ENCODE measurements at places on chromosomes 1 and 21.
A peak's percentile ranks its signal among the peaks of the same experiment; 100 is the strongest.

GRCh38 chr1:14160781-14161180, 437.7 kb upstream of the KAZN start:
- DNase-seq = peak; percentile 23

GRCh38 chr1:119816407-119816806, 5.1 kb upstream of the REG4 start:
- peak; percentile 13 for DNase-seq

- DNase-seq = no peak
These were observed 4.2 kb downstream of the TFAP2E start for GRCh38 chr1:35577071-35577998.

DNA sequence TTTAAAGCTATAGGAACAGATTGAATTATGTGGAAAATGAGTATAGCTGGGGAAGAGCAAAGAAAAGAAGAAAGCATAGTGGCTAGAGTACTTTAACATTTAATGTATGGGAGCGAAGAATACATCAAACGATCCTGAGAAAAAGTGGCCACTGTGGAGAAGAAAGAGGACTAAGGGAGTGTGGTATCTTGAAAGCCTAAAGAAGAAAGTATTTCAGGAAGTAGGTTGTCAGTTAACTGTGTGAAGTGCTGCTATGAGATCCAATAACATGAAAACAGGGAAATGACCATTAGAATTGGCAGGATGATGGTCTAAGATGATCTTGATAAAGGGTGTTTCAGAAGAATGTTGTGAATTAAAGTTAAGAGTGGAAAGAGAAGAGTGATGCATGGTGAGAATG, 219.6 kb upstream of the BEND5 start:
- no peak for DNase-seq

DNA sequence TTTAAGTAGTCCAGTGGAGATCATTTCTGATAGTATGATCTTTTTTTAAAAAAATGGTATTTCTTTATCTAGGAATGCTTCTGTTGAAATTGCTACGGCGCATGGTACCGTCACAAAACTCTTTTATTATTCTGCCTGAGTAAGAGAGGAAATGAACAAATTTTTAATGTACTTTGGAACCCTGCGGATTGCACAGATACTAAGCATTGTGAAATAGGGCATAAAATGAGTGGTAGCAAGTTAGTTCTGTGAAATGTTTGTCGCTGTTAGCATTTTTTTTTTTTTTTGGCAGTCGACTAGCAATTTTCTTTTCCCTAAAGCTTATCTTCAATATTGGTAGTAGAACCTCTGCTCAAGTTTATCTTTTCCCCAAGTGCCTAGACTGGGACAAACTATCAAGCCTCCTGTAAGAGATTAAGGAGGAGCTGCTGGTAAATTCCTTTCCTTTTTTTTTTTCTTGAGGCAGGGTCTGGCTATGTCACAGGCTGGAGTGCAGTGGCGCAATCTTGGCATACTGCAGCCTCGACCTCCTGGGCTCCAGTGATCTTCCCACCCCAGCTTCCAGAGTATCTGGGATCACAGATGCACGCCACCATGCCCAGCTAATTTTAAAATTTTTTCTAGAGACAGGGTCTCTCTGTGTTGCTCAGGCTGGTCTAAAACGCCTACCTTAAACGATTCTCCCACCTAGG, 2.2 kb downstream of the ITSN1 start:
- no peak for DNase-seq

DNA sequence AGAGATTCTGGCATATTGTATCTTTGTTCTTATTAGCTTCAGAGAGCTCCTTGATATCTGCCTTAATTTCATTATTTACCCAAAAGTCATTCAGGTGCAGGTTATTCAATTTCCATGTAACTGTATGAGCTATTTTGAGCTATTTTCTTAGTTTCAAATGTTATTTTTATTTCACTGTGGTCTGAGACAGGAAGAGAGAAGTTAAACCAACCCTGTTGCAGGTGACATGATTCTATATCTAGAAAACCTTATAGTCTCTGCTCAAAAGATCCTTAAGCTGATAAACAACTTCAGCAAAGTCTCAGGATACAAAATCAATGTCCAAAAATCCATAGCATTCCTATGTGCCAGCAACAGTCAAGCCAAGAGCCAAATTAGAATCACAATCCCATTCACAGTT, 1644.0 kb upstream of the B3GALT2 start:
- no peak for DNase-seq

DNA sequence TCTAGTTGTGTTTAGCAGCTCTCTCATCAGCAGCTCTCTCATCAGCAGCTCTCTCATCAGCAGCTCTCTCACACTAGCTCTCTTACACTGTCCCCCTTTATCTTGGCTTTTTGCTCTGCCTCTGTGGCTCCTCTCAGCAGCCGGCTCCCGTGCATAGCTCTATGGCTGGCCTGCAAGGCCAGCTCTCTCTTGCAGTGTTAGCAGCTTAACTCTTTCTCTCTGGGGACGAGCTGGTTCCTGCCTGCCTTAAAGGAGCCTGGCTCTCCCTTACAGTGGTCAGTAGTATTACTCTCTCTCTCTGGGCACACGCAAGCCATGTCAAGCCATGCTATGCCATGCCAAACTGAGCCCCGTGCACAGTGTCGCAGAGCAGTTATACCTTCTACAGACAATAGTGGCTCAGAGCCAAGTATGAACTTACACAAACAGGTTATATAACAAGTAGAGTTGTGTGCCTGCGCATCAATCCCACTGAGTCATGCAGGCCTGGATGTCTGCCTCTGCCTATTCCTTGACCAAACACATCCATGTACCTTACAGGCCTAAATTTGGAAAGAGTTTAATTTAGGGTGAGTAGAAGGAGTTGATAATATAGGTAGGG, 295.9 kb downstream of the TPR start:
- DNase-seq = peak; percentile 54

GRCh38 chr1:225406976-225407725, 20.7 kb downstream of the LBR start:
- DNase-seq = no peak

DNA sequence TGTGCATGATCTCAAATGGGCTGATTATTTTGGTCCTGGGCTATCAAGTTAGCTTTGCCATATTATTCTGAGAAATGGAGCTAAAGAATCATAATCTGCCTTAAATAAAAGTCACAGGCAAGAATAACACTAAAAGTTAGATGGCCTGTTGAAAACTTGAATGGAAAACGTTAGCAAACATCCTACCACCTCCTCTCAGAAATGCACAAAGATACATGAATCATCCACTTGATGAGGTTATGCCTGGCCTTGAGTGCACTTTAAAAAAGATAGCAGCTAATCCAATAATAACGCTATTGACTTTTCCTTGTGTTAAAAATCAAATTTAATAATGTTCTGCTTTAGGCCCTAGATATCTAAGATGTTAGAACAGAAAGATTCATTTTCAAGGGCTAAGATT, 108.0 kb downstream of the KCNJ6 start:
- DNase-seq = no peak

- DNase-seq = no peak
These were observed 5.4 kb upstream of the SLC35D1 start for GRCh38 chr1:67059346-67059745.

DNA sequence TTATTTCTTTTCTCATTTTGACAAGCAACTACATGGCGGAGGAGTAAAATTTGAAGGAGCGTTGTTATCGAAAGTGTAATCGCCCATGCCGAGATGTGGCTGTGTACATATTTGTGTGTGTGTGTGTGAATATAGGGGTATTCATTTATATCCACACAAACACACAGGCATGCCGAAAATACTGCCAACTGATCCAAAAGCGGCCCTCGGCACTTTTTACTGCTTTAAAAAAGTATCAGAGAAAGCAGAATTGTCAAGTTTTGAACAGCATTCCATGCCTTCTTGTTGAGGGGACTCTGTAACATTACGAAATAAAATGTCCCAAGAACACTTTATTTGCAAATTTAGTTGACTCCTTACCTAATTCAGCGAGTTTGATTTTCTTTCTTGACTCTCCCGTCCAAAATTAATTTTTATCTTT, 1.1 kb downstream of the PBX1 start:
- DNase-seq = peak; percentile 57

- peak; percentile 94 for DNase-seq
These were observed 14.6 kb downstream of the RIPK4 start for GRCh38 chr21:41752231-41752681.

DNA sequence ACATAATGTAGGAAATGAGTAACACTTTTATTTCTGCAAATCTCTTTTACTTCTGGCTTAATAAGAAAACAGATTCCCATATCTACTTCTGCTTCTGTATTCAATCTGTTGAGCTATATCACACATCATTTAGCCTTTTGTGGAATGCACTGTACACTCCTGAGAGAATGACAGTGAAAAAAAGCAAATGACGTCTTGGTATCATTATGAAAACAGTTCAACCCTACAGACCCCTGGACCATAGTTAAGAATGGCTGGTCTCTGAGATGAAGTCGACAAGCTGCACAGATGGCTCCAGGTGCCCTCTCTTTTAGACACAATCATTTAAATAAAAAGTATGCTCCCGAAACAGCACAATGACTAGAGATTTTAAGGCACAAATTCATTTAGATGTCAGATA, 247.0 kb downstream of the RERE start:
- DNase-seq = no peak

DNA sequence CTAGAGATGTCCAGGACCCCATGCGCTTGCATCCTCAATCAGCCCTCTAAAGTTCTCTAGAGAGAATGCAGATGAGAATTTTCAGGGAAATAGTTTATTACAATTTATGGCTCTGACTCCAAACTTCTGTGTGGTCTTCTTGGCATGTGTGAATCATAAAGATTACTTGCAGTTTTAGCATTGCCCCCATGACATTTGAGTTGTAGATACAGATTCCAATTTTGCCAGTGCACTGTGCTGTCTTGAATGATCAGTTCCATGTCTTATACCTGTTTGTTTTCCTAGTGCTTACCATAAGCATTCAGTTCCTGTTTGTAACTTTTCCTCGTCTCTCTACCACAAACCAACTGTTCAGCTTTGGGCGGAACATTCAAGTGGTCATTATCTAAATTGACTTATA, 4.8 kb downstream of the KRTAP21-3 start:
- no peak for DNase-seq

GRCh38 chr1:234683127-234683860, 73.3 kb upstream of the IRF2BP2 start:
- no peak for DNase-seq

GRCh38 chr1:95323123-95323522, 89.1 kb downstream of the RWDD3 start:
- no peak for DNase-seq

DNA sequence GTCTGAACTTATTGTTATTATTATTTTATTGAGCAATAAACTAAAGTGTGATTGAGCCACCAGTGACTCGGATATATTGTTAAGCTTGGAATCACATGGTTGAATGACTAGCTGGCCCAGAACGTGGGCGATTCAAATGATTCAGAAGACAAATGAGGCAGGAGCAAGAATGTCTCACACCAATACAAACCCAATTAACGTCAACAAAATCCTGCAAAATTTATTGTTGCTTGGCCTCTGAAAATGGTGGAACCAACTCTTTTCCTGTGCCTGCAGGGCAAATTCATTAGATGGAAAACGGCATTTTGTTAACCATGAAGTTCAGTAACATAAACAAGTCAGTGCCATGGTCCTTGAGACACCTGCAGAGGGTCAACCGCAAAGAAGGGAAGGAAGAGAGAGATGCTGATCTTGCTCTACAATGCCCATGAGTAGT, 482.0 kb downstream of the SETD4 start:
- DNase-seq = peak; percentile 76

- no peak for DNase-seq
These were observed 12.0 kb upstream of the SLC2A5 start for GRCh38 chr1:9081473-9081872.

DNA sequence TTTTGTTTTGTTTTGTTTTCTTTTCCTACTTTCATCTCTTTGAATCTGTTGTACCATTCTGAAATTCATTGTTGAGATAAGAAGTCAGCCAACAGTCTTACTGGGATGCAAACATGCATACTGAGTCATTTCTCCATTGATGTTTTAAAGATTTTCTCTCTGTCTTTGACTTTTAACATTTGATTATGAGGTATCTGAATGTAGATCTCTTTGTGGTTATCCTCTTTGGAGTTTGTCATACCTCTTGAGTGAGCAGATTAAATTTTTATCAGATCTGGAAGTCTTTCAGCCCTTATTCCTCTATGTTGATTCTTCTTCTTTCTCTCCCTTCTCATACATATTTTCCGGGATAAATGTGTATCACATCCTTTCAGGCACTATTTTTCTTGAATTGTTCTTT, 406.9 kb upstream of the NCAM2 start:
- peak; percentile 63 for DNase-seq

DNA sequence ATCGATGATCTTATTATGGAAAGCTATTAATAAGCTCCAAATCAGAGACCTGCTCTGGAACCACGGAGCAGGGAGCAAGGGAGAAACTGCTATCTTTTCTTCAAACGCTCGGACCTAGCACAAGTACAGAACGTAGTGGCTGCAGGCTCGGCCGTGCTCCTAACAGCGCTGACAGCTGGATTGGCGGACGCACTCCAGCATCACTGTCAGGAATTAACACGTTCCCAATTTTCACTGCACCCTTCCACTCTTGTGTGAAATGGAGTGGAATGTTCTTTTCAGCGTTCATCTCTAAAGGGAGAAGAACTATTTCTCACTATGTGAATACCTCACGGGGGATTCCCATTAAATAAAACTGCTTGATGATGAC, 106.9 kb downstream of the ZNF281 start:
- no peak for DNase-seq

- no peak for DNase-seq
These were observed 504 bp downstream of the DHRS3 start for GRCh38 chr1:12617511-12617900.

- DNase-seq = no peak
These were observed 15.5 kb downstream of the LYPLAL1 start for GRCh38 chr1:219189021-219189824.

DNA sequence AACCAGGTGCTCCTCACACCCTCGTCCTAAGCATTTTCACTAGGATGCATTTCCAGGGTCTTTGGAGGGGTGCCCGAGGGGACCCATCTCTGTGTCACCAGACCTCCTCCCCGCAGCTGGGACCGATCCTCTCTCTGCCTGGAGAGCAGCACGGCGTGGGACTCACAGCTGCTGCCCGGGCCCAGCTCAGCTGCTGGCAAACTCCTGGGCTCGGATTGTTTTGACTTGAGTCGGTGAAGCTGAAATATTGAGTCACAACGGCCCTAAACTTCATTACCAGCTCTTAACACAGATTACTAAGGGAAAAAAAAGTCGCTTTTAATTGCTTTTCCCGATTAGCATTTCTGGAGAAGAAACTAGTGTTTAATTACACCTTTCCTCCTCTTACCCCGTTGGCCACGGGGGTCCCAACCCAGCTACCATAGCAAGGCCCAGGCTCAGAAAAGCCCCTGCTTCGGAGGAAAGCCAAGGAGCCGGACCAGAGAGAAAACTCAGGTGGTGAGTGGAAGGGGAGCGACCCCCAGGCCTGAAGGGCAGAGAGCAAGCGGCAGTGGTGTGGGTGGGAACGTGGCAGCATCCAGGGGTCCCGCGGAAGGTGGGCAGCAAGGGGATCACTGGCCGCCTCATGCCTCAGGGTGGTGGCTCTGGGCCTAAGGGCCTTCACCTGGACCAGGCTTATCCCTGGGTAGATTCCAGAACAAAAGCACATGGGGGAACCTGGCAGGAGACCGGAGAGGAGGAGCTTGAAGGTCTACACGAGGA, 41.7 kb downstream of the CASZ1 start:
- no peak for DNase-seq

- DNase-seq = no peak
These were observed 20.5 kb downstream of the ARID4B start for GRCh38 chr1:235307158-235308124.

Measured in foreskin keratinocyte (primary cell).